ENCODE measurements at places on chromosomes 16 and 17.
A peak's percentile ranks its signal among the peaks of the same experiment; 100 is the strongest.

DNA sequence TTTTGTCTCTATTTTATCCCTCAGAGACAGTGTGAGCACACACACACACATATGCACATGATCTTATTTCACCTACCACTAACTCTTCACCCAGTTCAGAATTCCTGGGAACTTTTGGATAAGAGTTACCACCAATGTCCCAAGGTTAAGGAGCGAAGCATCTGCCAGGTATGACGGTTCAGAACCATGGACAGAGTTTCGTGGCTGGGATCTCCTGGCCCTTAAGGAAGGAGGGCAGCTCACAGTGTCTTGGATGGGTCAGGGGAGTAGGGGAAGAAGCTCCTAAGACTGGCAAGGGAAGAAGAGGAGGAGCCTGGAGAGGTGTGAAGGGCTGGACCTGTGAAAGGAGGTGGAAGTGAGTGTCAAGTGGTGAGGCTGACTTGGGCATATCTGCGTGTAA, 23.0 kb upstream of the TMEM132E start:
- DNase-seq, result no peak

DNA sequence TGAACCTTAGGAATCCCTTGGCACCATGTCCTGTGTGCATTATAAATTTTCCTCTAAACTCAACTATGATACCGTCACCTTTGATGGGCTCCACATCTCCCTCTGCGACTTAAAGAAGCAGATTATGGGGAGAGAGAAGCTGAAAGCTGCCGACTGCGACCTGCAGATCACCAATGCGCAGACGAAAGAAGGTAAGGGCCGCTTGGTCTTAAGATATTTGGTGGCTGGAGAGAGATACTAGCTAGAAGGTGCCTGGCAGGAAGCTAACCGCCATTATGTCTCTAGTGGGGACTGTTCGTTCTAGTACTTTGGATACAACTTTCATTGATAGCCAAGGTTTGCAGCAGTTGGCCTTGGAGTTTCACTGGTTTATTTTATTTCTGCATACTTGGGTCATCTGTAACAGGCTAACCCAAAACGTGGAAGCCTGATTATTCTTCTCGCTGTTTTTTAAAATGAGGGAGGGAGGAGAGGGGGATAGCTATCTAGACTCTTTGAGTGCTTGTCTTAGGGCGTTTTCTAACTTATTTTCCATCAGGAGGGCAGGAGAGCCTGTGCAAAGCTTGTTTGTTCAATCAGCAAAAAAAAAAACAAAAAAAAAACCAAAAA, 1.3 kb downstream of the RBBP6 start:
- peak; percentile 12 for DNase-seq

DNA sequence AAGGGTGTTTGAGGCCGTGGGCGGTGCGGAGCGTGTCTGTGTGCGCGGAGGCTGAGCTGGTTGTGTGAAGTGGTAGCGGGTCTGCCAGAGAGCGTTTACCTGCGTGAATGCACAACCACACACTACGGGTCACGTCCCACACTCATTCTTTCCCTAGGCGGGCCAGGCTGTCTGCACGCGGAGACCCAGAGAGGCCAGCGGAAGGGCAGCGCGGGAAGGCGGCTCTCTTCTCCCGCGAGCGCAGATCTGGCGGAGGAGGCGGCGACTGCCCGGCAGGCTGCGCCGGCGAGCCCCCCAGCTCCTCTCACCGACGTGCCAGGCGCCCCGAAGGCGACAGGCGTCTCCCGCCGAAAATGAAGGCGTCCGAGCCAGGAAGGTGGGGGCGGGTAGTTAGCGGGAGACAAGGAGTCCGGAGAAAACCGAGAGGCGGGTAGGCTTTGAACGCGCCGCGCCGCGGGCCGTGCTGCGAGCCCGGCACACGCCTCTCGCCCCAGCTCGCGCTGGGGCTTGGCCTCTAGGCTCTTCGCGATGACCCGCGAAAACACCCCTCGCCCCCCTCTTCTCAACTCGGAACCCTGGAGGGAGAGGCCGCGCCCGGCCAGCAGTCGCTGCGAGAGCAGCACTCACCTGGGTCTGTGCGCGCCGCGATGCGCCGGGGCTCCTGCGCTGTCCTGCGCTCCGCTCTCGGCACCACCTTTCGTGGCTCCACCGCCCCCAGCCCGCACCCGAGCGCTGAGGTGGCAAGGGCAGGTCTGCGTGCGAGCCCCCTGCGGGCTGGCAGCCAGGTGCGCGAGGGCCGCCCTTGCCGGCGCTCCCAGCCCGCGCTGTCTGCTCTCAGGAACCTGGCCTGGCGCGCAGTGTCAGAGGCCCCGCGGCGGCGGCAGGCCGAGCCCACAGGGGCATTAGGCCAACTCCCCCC, 2.0 kb upstream of the FOXF1 start:
- no peak for DNase-seq

DNA sequence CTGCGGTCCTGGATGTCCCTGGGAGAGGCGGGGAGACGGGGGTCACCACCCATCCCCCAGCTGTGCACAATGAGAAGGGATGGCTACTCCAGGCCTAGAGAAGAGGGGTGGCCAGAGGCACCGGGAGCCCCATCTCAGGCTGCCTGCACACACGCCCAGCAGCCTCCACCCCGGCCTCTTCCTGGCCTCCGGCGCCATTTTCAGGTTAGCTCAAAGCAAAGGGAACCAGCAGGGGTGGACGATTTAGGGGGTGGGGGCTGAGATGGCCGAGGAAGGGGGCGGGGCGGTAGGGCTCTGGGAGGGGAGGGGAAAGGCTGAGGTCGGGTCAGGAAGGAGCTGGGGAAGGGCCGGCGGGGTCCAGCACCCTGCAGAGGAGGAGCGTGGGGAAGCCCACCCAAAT, 42.8 kb downstream of the SRCIN1 start:
- DNase-seq, result no peak

GRCh38 chr16:75097941-75098901, 18.4 kb downstream of the LDHD start:
- no peak for DNase-seq

GRCh38 chr16:2270588-2271470, 2.9 kb upstream of the RNPS1 start:
- no peak for DNase-seq

DNA sequence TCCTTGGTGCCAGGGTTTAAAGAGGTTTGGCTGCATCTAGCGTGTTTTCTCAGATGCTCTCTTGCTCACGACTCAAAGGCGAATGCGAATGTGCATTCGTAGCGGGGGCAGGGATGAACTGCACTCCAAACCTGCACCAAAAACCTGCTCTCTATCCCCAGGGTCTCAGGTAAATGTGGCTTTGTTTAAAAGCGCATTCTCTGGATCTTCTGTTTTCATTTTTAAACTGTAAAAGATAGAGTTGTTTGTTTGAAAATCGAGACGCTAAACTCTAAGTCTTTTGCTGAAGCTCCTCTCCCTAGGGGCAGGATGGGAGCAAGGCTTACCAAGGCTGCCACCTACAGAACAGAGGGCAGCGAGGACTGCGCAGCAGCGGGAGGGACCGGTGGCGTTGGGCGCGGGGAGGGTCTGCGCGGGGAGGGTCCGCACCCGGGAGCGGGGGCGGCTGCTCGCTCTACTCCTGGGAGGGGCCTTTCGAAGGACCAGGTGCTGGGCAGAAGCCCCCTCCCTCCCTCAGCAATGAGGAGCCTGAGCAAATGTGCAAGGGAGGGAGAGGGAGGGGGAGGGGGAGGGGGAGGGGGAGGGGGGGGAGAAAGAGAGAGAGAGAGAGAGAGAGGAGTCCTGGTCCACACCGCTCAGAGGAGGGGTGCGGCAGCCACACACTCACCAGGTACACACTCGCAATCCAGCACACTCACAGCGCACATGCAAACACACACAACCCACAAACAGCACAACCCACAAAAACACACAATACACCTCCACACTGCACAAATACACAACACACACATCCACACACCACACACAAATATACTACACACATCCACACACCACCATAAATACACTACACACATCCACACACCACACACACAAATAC, 142.8 kb downstream of the GRIN2A start:
- DNase-seq, result no peak

GRCh38 chr17:41486809-41487530, 2.7 kb downstream of the KRT36 start:
- no peak for DNase-seq

- DNase-seq, result no peak
These were observed 42.8 kb upstream of the GSE1 start for GRCh38 chr16:85570213-85570734.

DNA sequence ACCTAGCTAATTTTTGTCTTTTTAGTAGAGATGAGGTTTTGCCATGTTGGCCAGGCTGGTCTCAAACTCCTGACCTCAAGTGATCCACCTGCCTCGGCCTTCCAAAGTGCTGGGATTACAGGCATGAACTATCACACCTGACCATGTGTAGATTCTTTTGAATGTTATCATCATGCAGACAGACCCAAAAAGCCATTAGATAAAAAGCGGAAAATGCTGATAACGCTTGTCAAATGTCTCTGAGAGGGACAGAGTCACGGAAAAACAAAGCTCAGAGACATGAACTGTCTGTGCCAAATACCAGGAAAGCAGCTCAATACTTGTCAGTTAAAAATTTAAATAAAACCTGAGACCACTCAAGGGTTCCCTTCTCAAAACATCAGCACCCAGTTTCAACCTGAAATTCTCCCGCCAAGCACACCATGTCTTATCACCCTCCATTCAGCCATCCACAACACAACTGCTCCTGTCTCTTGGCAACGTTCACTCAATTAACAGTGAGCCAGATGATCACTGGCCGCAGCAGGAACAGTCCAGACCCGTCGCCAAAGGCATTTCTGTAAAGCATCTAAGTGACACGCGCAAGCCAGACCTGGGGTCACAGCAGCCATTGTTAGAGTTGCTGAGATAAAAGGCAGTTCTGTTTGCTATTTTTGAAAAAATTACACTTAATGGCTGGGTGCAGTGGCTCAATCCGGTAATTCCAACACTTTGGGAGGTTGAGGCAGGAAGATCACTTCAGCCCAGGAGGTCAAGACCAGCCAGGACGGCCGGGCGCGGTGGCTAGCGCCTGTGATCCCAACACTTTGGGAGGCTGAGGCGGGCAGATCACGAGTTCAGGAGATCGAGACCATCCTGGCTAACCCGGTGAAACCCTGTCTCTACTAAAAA, 29.7 kb downstream of the FANCA start:
- peak; percentile 55 for DNase-seq

GRCh38 chr16:46621934-46622676, 926 bp upstream of the SHCBP1 start:
- DNase-seq, result no peak

- DNase-seq, result no peak
These were observed 165.1 kb downstream of the HS3ST2 start for GRCh38 chr16:22979038-22979437.

- no peak for DNase-seq
These were observed 122.9 kb downstream of the SDK2 start for GRCh38 chr17:73521376-73521775.

- no peak for DNase-seq
These were observed 3.4 kb downstream of the TRAF4 start for GRCh38 chr17:28747051-28747691.

DNA sequence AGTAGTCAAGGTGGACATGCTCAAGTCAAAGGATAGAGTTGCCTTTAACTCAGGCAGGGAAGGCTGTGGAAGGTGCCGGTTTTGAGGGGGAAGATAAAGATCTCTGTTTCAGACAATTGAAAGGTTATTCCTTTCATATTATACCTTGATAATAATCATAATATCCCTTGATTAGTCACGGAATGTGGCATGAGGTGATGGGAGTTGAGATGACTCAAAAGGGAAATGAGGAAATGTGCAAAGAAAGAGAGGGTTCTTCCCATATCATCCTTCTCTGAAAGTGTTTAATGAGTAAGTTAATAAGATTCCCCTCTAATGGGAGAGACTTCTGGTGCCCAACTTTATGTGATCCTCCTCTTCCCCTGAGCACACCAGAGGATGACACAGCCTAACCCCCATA, 43.1 kb upstream of the HS3ST2 start:
- no peak for DNase-seq

GRCh38 chr16:75478480-75479345, 14.2 kb upstream of the TMEM170A start:
- DNase-seq, result no peak

DNA sequence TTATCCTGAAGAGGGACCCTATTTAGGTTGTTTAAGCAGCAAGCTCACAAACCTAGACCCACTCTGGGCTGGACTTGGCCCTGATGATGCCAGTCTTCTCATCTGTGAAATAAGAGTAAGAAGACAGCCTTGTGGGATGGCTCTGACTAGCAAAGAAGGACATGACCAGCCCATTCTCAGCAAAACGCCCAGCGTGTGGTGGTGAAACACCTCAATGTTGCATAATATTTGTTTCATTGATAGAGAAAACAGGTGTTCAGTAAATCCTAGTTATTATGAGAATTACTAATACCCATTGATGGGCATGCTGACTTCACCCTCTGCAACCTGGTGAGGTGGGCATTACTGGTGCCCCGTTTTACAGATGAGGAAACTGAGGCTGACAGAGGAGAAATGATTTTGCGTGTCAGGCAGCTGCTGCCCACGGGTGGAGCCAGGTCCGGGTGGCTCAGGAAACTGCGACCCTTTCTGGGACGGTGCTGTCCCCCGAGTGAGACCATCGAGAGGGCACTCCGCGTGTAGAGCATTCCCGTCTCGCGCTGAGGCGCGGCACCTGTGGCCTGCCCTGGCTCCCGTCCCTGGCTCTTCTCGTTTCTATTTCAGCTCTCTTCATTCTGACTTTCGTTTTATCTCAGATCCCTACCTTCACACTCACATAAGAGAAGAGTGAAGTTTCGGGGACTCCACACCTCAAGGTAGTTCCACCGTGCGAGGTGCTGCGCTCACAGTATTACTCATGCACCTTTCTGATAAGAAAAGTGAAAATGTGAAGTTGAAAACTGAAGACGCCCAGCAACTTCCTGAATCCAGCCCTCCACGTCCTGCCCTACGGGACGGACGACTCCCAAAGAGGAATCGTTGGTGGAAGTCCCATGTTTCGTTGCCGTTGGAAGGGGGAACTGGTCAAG, 48.5 kb downstream of the IRF8 start:
- no peak for DNase-seq

- DNase-seq, result no peak
These were observed 65.7 kb downstream of the CENPV start for GRCh38 chr17:16287563-16288027.

DNA sequence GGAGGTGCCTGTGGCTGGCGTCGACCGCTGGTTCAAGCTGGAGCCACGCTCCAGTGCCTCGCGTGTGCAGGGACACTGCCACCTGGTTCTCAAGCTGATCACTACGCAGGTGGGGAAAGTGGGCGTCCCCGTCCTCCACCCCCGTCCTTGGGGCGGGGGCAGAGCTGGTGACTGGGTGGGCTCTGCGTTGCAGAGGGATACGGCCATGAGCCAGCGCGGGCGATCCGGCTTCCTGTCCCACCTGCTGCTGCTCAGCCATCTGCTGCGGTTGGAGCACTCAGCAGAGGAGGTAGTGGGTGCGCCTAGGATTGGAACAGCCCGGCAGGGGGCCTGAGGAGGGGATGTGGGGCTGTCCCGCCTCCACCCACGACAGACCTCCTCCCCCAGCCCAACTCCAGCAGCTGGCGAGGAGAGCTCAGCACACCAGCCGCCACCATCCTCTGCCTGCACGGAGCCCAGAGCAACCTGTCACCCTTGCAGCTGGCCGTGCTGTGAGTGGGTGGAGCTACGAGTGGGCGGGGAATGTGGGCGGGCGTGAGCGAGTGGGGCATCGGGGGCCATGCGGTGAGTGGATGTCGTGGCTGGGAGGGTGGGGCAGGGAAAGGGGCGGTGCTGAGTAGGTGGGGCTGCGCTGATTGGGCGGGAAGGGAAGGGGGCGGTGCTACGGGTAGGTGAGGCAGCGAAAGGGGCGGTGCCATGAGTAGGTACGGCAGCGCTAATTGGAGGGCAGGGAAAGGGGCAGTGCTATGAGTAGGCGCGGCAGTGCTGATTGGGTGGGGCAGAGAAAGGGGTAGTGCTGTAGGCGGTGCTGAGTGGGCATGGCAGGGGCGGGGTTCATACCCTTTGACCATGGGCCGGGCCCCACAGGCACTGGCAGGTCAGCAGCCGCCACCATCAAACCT, 8.9 kb downstream of the TSR3 start:
- DNase-seq, result peak; percentile 98
